ENCODE measurements at places on chromosomes 1 and 21. TPM values are rescaled to one million over a fixed set of nuclear protein-coding genes. Genes with fewer than 3 reads are reported as not detected.

DNA sequence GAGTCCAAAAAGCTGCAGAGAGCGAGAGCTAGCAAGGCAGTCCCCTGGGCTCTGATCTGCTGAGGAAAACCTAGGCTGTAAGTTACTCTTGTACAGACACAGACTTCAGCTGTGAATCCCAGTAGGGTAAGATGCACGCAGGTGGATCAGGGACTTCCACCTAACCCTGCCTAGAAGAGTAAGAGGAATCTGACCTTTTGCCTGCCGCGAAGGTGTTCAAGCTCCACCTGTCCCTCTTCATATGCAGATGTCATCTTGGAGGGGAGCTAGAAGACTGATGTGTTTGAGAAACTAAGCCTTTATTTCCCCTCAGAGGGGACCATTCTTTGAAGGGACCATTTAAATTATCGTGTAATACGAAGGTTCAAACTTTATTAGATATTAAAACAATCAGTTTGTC is 108.6 kb upstream of the USP24 start:
- DNase-seq, result no peak

The AKR7A3 gene
- total RNA-seq, result 0.37 TPM

The GUCA2A gene
- not detected for total RNA-seq

DNA sequence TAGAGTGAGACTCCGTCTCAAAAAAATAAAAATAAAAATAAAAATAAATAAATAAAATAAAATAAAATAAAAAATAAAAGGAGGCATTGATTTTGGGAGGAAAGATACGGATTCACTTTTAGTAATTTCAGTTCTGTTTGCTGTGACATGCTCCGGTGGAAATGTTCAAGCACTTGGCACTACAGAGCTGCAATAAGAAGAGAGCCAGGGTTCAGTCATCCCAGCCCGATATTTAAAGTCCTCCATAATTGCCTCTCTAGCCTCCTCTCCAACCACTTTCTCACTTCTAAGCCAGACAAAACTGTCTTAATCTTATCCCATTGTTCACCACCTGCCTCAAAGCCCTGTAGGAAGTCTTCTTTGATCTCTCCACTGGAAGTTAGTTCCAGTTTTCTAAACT is 55.0 kb upstream of the MACF1 start:
- no peak for DNase-seq

The FCRL4 gene
- total RNA-seq, result not detected

GRCh38 chr1:219555031-219555692 is 57.7 kb downstream of the ZC3H11B start:
- peak; percentile 84 for DNase-seq

- no peak for DNase-seq
Measured at GRCh38 chr1:240613356-240614142, 1.6 kb upstream of the GREM2 start.

DNA sequence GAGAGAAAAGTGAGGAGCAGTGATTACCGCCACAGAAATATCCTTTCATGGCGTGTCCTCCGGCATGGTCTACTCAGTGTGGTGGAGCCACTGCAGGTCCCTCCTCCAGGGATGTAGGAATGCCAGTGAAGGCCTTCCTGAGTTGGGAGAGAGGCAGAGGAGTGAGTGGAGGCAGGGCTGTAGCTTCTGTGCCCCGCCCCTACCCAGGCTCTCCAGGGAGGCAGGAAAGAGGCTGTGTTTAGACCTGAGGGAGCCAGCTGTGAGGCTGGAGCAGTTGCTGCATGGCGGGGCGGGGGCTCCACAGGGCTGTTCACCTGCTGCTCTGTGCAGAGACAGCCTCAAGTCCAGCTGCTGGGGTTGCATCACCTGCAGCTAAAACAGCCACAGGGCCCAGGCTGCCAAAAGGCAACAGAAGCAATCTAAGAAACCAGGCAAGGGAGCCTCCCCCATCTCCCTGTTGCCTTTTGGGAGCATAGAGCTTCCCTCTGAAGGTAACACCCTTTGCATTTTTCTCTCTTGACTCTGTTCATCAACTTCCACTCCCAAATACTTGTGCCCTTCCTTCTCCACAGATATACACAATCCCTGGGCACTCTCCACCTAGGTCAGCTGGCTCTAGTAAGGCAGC is 801 bp upstream of the ANXA9 start:
- peak; percentile 38 for DNase-seq

The CNTN2 gene
- total RNA-seq, result not detected

DNA sequence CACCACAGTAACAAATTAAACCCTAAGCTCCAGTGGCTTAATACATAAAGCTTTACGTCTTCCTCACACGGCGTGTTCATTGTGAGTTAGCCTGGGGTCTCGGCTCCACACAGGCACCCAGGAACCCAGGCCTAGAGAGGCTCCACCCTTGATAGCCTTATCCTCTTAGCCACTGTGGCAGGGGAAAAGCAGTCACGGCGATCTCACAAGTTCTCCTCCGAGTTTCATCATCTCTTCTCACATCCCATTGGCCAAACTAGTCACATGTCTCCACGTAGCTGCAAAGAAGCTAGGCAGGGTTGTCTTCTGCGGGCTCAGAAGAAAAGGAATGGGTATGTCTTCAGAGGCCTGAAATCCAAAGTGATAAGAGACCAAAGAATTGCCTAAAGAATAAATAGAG is 122.3 kb upstream of the GRIK3 start:
- no peak for DNase-seq

Data from M059J (cell line).